CD4-positive, alpha-beta T cell treated with Interleukin-17A for 4 hours (primary cell): ENCODE measurements at places on chromosomes 1 and 21.

DNA sequence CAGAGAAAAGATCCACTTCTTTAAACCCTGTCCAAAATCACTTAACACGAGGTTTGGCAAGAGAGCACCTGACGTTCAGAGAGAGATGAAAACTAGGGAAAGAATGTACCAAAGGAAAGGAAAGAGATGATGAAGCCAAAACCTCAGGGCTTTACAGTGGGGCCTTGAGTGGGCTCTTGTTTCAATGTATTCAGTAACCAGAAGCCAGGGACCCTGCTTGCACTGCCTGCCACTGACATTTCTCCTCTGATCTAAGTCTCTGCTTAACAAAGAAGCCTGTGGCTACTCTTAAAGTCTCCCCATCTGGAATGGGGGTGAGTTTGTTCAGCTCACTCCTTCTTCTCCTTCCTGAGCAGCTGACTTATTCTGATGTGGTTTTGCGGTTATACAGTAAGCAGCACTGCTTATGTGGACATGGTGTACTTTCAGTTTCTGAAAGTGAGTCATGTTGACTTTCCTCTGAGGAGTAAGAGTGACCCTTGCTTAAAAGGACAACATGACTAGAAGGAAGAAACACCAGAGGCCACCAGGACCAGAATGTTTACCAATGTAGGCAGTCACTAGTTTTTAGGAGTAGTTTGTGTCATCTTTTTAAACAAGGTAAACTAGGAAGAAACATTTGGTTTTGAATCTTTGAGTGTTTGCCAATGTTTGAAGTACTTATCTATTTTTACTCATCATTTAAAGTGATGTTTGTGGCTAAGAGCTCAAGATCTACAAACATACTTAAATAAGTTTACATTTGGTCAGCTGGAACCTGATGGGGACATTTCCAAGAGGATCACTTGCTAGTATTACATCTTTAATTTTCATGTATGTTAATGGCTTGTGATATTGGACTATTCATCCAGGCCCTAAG is 87.4 kb downstream of the FASLG start:
- peak; percentile 38 for DNase-seq

- no peak for DNase-seq
These were observed 53.3 kb upstream of the SYT14 start for GRCh38 chr1:209884665-209885117.

- DNase-seq, result no peak
These were observed 29.8 kb downstream of the SLC30A1 start for GRCh38 chr1:211549092-211549711.

DNA sequence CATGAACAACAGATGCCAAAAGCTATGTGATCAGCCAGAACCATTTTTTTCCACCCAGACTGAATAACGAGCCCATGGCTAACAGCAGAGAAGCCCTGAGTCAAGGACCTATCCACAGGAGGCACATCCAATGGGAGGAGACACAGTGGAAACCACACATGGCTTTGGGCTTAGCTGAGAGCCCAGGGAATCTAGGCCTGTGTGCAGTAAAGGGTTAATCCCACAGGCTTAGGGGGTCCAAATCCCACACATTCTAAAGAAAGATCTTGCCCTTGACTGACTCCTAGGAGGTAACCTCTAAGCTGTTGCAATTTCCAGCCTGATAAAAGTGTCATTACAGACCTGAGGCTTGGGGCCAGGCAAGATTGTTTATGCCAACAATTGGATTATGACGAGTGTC is 194.5 kb downstream of the DSCAM start:
- no peak for DNase-seq

GRCh38 chr1:101748077-101748476 is 248.6 kb downstream of the OLFM3 start:
- no peak for DNase-seq

GRCh38 chr1:2228157-2228594 is at the start of gene SKI:
TSS of gene SKI (plus strand) at chr1:2228319. CDS start at chr1:2228767, 448 bp downstream.
- no peak for DNase-seq

GRCh38 chr1:228276174-228276831 is 68.5 kb downstream of the OBSCN start:
- DNase-seq, result no peak

DNA sequence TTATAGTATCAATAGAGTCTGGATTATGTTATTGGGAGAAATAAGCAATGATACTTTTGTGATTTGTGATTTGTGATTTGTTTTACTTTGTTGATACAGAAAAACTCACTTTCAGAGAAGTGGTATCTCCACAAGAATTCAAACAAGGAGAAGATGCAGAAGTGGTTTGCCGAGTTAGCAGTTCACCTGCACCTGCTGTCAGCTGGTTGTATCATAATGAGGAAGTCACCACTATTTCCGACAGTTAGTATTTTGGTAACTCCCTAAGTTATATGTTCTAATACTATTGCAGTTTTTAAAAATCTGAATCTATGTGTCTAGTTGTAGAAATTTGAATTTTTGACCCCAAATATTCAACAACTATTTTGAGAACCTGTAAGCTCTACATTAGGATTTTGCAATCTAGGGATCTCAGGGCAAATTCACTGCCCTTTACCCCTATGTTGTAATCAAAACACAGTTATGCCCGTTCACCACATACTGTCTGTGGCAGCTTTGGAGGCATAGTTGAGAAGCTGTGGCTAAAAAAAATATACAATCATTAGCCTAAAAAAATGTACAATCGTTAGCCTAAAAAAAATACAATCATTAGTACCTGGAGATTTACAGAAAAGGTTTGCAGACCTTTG is 288.1 kb downstream of the NCAM2 start:
- no peak for DNase-seq

- DNase-seq, result peak; percentile 39
These were observed 15.7 kb downstream of the SSR2 start for GRCh38 chr1:156004843-156005584.

DNA sequence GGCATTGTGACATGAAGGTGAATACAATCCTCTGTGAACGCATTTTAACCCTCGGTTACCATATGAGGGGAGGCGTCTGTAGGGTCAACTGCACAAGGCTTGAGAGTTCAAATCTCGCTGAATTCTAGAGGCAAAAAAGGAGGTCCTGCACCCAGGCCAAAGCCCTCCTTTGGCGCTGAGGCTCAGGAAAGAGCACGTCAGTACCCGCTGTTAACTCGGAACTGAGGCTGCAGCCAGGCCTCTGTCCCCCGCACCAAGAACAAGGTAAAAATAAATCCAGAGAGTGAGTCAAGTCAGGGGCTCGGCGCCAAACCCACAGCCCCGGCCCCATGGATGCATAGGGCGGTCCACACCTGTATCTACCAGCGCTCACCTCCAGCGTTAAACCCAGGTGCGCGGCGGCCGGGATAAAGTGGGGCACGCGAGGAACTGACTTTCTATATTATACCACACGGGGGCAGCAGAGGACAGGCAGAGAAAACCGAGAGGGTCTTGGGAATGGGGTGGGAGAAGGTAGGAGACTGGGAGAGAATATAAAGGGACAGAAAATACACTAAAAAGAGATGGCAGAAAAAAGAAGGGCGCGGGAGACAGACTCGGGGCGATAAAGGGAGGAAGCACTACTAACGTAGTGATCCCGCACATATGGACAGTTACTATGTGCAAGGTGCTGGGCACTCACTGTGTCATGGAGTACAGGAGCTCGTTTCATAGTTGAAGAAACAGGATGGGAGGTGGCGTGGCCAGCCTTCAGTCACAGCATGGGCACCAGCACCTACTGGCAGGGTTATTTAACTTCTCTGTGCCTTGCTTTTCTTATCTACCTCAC is 54.9 kb downstream of the DMRTA2 start:
- peak; percentile 16 for DNase-seq

- DNase-seq, result no peak
These were observed 67.3 kb downstream of the SLC9A1 start for GRCh38 chr1:27087371-27088220.

DNA sequence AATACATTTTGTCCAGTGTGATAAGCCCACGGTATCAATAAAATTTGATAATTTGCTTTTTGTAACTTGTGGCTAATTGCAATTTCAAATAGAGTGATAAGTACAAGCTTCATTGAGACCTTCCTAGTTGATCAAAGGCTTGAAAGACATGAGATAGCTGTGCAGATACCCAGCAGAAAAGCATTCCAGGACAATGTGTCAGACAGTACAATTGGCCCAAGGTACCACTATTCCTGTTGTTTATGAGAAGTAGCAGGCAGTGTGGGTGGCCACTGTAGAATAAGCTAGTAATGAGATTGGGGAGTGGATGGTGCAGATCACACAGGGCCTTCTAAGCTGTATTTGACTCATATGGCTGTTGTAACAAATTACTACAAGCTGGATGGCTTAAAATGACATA is 182.2 kb downstream of the AMY1C start:
- no peak for DNase-seq

GRCh38 chr1:40140211-40140973 is 20.8 kb upstream of the RLF start:
- DNase-seq, result no peak

DNA sequence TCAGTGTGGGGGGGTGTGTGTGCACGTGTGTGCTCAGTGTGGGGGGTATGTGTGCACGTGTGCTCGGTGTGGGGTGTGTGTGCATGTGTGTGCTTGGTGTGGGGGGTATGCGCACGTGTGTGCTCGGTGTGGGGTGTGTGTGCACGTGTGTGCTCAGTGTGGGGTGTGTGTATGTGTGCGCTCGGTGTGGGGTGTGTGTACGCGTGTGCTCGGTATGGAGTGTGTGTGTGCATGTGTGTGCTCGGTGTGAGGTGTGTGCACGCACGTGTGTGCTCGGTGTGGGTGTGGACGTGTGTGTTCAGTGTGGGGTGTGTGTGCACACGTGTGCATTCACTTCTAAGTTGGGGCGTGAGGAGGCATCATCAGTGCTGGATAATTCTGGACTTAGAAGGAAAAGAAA is 77.9 kb downstream of the PRDM16 start:
- DNase-seq, result no peak

DNA sequence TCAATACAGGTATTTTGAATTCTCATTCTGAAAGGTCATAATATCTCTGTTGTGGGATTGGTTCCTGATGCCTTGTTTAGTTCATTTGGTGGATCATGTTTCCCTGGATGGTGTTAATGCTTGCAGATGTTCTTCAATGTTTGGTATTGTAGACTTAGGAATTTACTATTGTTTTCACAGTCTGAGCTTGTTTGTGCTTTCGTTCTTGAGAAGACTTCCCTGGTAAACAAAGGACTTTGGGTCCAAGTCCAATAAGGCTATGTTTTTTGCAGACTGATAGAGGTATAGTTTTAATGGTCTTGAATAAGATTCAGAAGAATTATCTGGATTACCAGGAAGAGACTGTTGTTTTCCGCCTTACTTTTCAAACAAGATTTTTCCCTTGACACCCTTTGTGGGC is 1646.3 kb downstream of the AMY1C start:
- DNase-seq, result no peak

DNA sequence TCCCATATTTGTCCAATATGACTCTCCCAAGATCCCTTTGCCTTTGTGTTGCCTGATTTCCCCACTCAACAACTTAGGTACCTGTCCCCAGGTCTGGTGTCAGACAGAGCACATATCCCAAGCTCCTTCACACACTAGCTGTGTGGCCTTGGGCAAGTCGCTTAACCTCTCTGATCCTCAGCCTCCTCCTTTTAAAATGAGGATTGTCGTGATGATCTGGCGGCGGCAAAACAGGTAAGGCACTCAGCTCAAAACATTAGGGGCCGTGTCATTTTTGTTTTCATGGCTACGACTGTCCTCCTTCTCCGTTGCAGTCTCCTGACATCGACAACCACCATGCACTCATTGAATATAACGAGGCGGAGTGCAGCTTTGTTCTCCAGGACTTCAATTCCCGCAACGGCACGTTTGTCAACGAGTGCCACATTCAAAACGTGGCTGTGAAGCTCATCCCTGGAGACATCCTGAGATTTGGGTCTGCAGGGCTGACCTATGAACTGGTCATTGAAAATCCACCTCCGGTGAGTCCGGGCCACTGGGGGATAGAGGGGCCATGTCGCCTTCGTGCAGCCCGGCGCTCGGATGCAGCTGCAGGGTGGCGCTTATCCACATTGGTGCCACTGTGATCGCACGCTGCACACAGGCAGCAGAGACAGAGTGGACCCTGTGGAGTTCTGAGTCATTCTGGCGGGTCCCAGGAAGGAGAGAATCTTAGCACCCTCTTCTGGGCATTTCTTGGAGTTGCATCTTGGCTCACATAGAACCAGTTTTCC is 25.2 kb downstream of the FHAD1 start:
- peak; percentile 9 for DNase-seq

- no peak for DNase-seq
These were observed 380 bp downstream of the MFN2 start for GRCh38 chr1:11980676-11980972.

GRCh38 chr1:101907264-101907663 is 89.5 kb downstream of the OLFM3 start:
- DNase-seq, result no peak

DNA sequence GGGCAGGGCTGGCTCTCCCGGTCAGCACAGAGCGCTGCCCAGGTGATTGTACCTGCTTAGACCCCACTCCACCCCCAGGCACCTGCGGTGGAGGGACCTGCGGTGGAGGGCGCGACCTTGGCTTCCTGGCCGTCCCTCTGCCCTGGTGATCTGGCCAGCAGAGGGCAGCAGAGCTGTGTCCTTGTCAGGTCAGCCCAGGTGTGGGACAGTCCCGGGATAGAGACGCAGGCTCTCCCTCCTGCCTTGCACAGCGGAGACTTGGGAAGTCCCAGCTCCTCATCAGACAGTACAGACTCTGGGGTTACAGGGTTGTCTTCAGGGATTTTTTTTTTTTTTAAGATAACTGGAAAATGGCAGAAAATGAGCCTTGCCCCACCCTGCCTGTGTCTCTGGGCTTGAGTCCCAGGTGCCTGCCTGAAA is 10.0 kb downstream of the SLX9 start:
- peak; percentile 92 for DNase-seq

DNA sequence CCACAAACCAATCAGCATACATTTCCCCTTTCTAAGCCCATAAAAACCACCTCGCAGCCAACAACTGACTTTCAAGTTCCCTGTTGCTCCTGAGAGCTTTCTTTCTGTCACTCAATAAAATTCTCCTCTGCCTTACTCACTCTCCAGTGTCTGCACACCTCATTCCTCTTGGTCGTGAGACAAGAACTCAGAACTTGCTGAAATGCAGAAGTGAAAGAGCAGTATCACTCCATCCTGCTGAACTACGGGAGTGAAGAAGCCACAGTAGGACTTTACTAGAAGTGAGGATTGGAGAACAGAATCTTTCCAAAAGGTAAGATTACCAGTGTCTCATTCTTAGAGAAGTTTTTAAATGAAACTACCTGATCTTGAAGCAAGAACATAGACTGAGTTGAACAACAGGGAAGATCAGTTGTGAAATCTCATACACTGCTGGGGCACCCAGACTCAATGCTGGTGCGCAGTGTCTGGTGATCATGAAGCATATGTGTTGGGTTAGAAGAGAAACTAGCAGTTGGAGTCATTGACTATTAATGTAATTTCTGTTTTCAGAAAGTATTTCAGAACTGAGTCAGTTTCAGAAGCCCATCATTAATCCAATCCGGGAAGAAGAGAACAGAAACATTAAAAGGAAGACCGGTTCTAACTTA is 726.9 kb upstream of the TMPRSS15 start:
- DNase-seq, result no peak

- DNase-seq, result peak; percentile 3
These were observed 207.9 kb upstream of the C1orf87 start for GRCh38 chr1:60281360-60281932.

- no peak for DNase-seq
These were observed 89.0 kb upstream of the HMCN1 start for GRCh38 chr1:185645162-185645640.
